Hypothalamus (tissue), 51 donors: ENCODE measurements at places on chromosomes 7 and 10.

DNA sequence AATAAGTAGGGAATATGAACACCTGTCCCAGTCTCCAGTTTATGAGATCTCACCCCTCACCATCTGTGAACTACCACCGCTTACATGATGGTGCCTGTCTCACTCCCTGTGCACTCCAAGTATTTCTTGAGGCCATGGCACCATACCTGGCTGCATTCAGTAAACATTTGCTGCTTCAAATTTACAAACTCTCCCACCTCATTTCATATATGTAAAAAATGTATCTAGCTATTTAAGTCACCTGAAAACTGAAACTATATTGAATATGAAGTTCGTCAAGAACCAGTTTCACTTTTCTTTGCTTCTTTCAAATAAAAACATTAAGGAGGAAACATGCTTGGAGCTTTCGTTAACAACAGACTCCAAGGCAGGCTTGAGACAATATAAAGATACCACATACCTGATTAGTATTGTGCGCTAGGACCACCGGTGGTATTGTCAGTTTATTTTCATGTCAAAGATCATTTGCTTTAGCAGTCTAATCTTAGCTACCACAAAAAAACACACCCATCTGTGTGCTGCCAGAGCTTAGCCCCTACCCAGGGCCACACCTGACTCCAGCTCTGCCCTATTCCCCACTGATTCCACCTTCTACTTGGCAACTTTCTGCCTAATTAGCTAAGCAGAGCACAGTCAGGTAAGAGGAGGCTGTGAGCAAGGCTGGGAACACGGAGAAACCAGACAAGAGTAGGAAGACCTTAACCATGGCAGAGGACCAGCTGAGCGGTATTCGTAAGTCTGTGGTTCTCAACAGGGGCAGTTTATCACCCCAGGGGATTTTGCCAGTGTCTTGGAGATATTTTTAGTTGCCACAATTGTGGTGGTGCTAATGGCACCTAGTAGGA, 92.0 kb downstream of the ZFAND4 start:
- no peak for DNase-seq

DNA sequence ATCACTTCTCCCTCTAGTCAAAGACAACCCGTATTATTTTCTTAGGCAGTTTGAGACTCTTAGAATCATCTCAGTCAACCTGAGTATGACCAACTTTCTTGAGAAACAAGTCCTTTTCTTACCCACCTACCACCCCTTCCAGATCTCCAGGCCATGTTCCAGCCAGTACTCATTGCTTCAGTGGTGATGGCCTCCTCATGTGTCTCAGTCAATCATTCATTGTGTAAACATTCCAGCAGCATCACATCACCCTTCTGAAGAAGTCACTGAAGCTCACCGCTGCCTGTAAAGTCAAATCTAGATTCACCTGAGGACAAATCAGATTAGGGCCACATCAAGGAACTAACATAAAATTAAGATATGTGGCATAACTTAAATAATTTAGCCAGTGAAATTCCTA, 467.2 kb upstream of the NRP1 start:
- no peak for DNase-seq

GRCh38 chr10:63262430-63263073, 129.4 kb downstream of the NRBF2 start:
- DNase-seq = no peak

DNA sequence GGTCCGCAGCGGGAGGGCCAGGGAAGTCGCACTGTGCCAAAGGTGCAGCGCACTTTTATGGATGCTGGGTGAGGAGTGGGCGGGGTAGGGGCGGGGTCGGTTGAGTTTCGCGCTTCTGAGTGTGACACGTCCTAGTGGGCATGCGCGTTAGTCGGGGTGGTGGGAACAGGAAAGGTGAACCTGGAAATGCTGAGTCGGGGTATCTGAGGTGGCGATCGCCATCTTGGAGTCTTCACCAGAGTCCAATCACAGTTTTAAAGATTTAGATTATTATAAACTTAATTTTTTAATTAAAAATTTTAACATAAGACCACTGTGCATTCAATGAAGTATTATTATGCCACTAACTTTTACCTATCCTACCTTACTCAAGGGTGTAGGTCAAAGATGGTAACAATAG, 45.7 kb downstream of the ZNF138 start:
- DNase-seq = no peak

- DNase-seq = no peak
These were observed 105.1 kb downstream of the AASS start for GRCh38 chr7:122038904-122039303.

GRCh38 chr7:117776224-117776623, 97.0 kb downstream of the CTTNBP2 start:
- DNase-seq = no peak

DNA sequence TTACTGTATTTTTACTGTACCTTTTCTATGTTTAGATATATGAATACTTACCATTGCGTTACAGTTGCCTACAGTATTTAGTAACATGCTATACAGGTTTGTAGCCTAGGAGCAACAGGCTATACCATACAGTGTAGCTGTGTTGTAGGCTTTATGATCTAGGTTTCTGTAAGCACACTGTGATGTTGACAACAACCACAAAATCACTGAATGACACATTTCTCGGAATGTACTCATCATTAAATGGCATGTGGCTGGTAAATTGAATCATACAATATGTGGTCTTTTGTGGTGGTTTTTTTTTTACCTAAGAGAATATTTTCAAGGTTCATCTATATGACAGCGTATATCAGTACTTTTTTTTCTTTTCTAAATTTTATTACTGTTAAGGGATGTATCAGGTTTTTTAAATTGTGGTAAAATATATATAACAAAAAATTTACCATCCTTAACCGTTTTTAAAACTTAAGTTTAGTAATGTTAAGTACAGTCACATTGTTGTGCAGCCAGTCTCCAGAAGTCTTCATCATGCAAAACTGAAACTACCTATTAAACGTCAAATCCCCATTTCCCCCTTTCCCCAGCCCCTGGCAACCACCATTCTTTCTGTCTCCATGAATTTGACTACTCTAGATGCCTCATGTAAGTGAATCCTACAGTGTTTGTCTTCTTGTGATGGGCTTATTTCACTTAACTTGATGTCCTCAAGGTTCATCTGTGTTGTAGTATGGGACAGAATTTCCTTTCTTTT, 21.5 kb downstream of the BTAF1 start:
- no peak for DNase-seq

- no peak for DNase-seq
These were observed 2.2 kb downstream of the IFT22 start for GRCh38 chr7:101319401-101319800.

DNA sequence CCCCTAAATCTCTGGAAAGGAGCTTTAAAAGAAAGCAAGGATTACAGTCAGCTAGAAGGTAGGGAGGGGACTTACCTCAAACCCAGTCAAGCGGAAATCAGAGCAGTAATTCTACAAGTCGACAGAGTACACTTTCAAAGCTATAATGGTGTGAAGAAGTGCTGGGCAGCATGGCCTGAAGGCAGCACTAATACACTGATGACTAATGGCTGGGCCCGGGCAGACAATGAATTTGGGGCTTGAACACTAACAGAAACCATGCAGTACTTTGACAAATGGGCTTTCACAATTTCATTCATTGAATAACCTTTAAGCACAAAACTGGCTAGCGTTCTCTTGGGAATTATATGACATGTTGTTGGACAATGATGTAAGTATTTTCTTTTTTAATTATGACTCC, 4.7 kb downstream of the GLI3 start:
- DNase-seq = no peak

DNA sequence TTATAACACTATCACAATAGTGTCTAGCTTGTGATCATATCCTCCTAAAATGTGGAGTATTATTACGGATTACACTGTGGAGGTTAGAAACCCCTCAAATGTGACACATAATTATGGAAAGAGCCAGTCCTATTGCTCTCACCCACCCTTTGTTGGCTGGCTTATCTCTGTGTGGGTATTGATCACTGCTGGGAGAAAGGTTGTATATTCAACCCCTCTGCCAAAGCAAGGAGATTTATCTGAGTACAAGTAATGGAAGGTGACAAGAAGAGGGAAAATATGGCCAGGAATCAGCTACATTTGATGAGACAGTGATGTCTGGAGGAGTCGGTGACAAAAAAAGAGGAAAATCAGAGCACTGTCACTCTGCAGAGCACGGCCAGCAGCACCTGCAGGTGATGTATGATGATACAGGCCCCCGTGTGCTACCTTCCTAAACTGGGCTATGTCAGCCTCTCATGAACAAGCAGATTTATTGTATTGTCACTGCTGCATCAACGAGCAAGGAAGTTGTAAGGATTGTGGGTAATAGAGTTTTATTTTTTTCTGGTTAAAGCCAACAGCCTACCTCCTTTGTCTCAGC, 235.3 kb downstream of the PHF14 start:
- DNase-seq = no peak

- no peak for DNase-seq
These were observed 41.0 kb downstream of the STRA8 start for GRCh38 chr7:135274495-135275268.

DNA sequence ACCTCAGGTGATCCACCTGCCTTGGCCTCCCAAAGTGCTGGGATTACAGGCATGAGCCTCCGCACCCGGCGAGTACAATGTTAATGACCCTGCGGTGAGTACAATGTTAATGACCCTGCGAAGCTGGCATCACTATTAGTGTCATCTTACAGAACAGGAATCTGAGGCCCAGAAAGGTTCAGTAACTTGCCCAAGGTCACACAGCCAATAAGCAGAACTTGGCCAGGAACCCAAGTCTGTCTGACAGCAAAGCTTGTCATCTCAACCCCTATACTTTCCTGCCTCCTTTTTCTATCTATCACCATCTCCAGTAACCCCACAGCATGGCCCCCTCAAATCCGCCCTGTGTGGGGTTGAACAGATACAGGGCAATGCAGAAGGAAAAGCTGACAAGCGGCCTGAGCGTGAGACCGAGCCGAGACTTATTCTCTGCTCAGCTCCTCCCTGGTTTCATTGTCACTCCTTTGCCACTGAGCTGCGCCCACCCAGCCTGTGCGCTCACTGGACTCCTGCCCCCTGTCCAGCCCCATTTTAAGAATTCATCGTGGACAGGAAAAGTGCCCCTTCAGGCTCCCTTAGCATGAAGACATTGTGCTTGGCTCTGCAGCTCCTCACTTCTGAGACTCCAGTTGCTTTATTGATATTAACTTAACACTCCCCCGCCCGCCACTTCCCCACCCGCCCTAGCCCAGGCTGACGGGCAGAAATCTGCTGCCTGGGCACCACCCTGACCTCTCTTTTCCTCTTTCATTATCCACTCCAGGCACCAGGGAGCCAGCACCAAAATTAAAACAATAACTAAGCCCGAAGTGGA, 58.1 kb upstream of the LBX1 start:
- no peak for DNase-seq

DNA sequence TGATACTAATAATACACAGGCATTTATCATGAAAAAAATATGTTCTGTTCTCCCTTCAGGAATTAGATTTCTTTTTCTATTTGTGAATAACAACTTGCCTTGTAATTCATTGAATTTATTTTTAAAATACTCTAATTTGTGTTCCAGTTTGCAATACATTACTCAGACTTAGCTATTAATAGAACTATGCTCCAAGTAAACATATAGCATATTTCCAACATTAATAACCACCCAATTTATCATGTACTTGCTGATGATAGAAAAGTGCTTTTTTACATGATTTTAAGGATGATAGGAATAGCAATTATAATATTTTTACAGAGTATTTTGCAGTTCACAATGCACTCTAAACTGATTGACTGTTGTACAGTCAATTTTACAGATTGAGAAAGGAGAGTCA, 338.8 kb upstream of the SEMA3D start:
- DNase-seq = no peak

- peak; percentile 38 for DNase-seq
These were observed at the start of gene STEAP2 for GRCh38 chr7:90211391-90212148. STEAP2 (plus strand) TSS chr7:90211740; CDS start chr7:90225083, 13,343 bp downstream.

DNA sequence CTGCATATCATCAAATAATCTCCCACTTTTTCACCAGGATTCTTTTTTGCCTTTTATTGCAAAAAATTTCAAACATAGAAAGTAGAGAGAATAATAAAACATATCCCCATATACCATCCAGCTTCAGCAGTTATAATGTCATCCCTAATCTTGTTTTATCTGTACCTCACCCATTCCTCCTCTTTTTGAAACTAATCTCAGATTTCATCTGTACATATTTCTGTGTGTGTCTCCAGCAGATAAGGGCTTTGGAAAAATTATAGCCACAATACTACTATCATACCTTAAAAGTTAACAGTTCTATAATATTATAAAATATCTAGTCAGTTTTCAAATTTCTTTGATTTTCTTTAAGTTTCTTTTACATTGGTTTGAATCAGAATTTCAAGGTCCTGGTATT, 7.6 kb upstream of the ENTPD1 start:
- no peak for DNase-seq

DNA sequence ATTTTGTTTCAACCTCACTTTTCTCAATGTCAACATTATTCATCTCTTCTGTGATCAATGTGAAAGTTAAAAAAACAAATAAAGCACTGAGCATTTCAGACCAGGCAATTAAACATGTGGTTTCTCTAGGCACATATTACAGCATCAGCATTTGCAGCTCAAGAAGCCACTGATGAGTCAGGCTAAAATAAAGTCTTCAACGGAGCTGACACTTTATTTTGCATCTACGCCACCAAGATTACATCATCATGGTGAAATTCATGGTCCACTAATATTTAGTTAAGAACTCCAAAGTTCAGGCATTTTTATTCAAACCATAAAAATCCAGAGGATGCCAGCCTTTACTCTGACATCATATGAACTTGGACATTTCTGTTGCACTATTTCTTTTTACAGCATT, 33.0 kb downstream of the MAGI2 start:
- no peak for DNase-seq

DNA sequence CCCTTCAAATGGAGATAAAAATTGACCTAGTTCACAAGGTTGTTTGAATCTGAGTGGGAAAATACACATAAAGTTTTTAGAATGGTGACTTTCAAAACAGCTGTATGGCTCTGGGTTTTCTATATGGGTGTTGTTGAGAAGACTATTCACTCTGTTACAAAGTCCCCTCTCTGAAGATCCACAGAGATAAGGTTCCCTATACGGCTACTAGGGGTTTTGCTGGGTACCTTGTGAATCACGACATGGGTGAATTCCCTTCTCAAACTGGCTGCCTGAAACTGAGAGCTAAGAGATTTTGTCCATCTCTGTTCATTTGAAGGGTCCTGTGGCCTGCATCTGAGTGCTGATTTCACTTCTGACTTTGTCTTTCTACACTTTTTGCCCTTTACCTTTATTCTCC, 11.8 kb upstream of the SLC13A1 start:
- DNase-seq = no peak

GRCh38 chr7:29071203-29071874, 75.0 kb downstream of the CPVL start:
- DNase-seq = no peak

DNA sequence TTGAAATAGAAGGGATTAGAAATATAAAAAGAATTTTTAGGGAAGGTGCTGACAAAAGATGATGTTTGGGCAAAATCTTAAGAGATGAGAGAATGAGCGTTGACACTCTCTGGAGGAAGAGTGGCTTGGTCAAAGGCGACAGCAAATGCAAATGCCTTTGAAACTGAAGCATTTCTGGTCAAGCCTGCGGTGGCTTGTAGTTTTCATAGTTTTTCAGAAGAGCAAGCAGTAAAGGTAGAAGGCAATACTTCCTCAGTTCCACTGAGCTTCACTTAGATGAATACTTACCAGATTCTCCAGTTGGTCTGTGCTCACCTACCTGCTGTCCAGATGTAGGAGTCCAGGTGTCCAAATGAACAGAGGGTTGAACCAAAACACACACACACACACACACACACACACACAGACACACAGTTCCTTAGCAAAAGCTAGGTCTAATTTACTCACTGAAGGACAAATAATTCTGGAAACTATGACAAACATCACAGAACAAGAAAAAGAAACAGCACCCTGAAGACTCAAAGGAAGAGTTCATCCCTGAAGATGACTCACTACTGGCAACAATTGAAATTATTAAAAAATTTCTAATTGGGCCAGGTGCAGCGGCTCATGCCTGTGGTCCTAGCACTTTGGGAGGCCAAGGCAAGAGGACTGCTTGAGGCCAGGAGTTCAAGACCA, 12.1 kb upstream of the STK17A start:
- no peak for DNase-seq
